ENCODE measurements at places on chromosomes 7 and 10. TPM values are rescaled to one million over a fixed set of nuclear protein-coding genes. Genes with fewer than 3 reads are reported as not detected.

The DOCK4 gene
- total RNA-seq, result 22.3 TPM

The TMEM225B gene
- total RNA-seq, result 2.2 TPM

The TET1 gene
- total RNA-seq, result 4.0 TPM

The CADPS2 gene
- total RNA-seq, result 16.4 TPM

The SLC29A4 gene
- 0.14 TPM for total RNA-seq

The RADIL gene
- total RNA-seq, result 14.4 TPM

The AKR1C4 gene
- total RNA-seq, result not detected

The VWA2 gene
- not detected for total RNA-seq

The MBL2 gene
- total RNA-seq, result not detected

The MKI67 gene
- 0.41 TPM for total RNA-seq

The GIMAP1 gene
- total RNA-seq, result 4.2 TPM

The OPN4 gene
- not detected for total RNA-seq

The KCNH2 gene
- 1.2 TPM for total RNA-seq

The GJD4 gene
- not detected for total RNA-seq

The DLG5 gene
- 79.6 TPM for total RNA-seq

The VSTM2A gene
- total RNA-seq, result not detected

The NUTM2D gene
- total RNA-seq, result 11.8 TPM

The BCAP29 gene
- total RNA-seq, result 141 TPM

The ANKRD30A gene
- not detected for total RNA-seq

The BTBD16 gene
- total RNA-seq, result not detected

The GPRIN2 gene
- 0.27 TPM for total RNA-seq

The GIMAP8 gene
- total RNA-seq, result 5.8 TPM

The ZNF488 gene
- not detected for total RNA-seq

The PITX3 gene
- not detected for total RNA-seq

The MACROH2A2 gene
- 0.68 TPM for total RNA-seq

The TRPV5 gene
- total RNA-seq, result not detected

The MEOX2 gene
- total RNA-seq, result 9.5 TPM

The IFIT2 gene
- total RNA-seq, result 17.1 TPM

The CCDC172 gene
- total RNA-seq, result not detected

The NRCAM gene
- total RNA-seq, result 3.3 TPM

The CHAT gene
- not detected for total RNA-seq

The NPSR1 gene
- not detected for total RNA-seq

The CDK1 gene
- total RNA-seq, result 0.71 TPM

The BAIAP2L1 gene
- total RNA-seq, result 1.4 TPM

The LIPF gene
- not detected for total RNA-seq

The SPDYE16 gene
- total RNA-seq, result 0.28 TPM

The GRM3 gene
- total RNA-seq, result not detected

The CYP3A7 gene
- total RNA-seq, result not detected

The SH2D4B gene
- 0.92 TPM for total RNA-seq

The LHFPL3 gene
- total RNA-seq, result not detected

The GIMAP6 gene
- 41.1 TPM for total RNA-seq

The REEP3 gene
- total RNA-seq, result 75.0 TPM

The COL1A2 gene
- total RNA-seq, result 1,117 TPM

The SPDYE9 gene
- not detected for total RNA-seq

The SPOCK2 gene
- total RNA-seq, result 13.8 TPM

The DRGX gene
- not detected for total RNA-seq

The MPLKIP gene
- total RNA-seq, result 24.1 TPM

The ANLN gene
- 2.2 TPM for total RNA-seq

The TUBB8 gene
- total RNA-seq, result not detected

Measured in thoracic aorta (tissue), 2 donors.